Gastroesophageal sphincter (tissue), 4 donors: ENCODE measurements at places on chromosomes 1 and 21.

GRCh38 chr1:17671741-17672140, 83.4 kb upstream of the ACTL8 start:
- no peak for ATAC-seq

DNA sequence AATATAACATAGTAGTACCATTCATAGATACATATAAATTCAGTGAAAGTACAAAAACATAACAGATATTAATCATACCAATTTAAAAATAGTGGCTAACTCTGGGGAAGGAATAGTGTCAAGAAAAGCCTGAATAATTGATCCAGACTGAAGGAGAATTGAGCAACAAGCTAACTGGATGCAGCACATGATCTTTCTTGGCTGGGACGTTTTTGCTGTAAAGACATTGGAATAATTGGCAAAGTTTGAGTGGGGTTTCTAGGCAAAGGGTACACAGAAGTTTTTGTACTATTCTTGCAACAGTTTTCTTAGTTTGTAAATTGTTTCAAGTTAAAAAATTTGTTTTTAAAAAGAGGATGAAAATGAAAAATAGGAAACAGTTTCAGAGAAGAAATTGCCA, 2.6 kb upstream of the SH3GLB1 start:
- no peak for ATAC-seq

GRCh38 chr21:35924714-35925301, 135.5 kb downstream of the SETD4 start:
- ATAC-seq, result peak; percentile 73

GRCh38 chr1:204304067-204304466, 55.7 kb downstream of the PLEKHA6 start:
- no peak for ATAC-seq

DNA sequence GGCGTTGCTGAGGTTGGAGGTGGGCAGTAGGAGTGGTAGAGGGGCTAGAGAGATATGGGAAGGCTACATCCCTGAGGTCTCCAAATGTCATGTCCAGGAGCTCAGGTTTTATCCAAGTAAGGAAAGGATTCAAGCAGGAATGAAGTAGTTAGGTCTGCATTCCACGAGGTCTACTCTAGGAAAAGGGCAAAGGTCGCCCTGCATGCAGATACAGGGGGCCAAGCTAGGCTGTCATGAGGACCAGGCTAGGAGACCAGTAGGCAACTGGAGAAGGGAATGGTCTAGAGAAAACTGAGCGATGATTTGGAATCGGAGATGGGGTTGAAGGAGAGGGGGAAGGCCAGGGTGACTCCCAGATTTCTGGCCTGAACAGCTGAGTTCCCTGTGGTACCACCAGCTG, 48.7 kb downstream of the IRF2BP2 start:
- no peak for ATAC-seq

DNA sequence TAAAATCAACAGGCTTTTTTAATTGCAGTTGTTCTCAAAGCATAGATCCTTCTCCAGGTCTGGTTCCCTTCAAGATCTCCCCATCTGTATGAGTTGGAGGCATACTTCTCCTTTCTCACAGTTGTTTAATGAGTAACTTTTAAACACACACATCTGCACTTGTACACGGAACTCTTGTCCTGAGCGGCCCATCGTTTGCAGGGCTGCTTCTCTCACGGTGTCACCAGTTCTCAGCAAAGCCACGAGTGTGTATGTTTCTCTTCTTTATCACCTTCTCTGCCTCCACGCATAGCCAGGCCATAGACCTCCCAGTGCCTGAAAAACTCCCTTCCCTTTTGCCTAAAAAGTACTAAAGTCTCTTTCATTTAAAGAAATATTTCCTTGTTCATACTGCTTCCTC, 68.7 kb upstream of the ROR1 start:
- no peak for ATAC-seq
